Activated naive CD8-positive, alpha-beta T cell treated with anti-CD3 and anti-CD28 coated beads for 36 hours (primary cell): ENCODE measurements at places on chromosomes 3 and 15.

DNA sequence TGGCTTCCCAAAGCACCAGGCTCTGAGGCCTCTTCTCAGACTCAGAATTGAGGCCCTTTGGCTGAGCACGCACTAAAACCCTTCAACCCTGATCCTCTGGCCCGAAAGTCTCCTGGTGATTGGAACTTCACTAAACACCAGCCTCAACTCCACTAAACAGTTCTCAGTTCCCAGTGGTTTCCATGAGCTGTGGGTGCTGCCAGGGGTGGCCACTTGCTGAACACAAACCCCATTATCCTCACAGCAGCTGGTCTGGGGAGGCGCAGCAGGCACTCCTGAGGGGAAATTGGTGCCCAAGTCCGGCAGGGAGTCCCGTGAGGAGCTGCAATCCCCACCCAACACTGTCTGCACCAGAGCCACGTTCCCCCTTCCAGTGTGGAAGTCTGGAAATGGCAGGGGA, 3.8 kb upstream of the CLK3 start:
- H3K4me1 ChIP-seq, result peaks cover 16% of the 10 kb centered on the region
- no peak overlapping the region for H3K4me3 ChIP-seq
- H3K36me3 ChIP-seq, result peaks cover 6% of the 10 kb centered on the region
- H3K27me3 ChIP-seq, result no peaks in the 10 kb centered on the region

DNA sequence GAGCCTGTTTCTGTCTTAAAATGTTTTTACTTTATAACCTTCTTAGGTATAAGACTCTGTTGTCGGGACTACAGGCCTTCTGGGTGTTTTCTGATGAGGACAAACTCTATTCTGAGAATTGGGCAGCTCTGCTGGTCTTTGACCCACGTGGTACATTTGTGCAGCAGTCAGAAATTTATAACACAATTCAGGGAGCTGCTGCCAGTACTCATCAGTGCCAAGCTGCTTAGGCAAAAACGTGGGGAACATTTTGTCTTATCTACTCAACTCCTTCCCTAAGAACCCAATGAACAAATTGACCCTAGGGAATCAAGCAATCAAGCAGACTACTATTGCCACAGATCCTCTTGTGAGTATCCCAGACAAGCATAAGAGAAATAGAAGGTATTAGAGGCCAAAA, 180.7 kb upstream of the PDZRN3 start:
- H3K27ac ChIP-seq, result no peak overlapping the region
- H3K4me1 ChIP-seq, result no peaks in the 10 kb centered on the region
- no peaks in the 10 kb centered on the region for H3K36me3 ChIP-seq
- no peaks in the 10 kb centered on the region for H3K27me3 ChIP-seq

DNA sequence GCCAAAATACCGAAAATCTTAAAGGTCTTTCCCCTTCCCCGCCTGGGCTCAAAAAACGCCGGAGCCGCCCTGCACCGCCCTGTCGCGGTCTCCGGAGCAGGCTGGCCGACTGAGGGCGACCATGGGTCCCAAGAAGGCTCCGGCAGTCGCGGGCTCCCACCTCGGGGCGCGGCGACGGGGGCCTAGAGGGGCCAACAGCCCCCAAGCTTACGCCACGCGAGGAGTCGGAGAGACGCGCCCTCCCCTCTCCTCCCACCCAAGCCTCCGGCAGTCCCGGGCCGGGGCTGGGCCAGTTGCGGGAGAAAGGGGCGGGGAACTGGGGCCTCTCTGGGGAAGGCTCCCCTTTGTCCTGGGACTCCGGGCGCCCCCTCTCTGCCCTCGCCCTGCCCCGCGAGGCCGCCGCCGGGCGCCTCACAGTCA, 69.2 kb downstream of the GOLGA8B start:
- H3K4me1 ChIP-seq, result peaks cover 16% of the 10 kb centered on the region
- no peak overlapping the region for H3K27ac ChIP-seq
- peak overlapping the region; percentile 80 for H3K4me3 ChIP-seq
- H3K27me3 ChIP-seq, result peaks cover 69% of the 10 kb centered on the region
- DNase-seq, result peak; percentile 47

GRCh38 chr3:57556459-57557084, 498 bp downstream of the PDE12 start:
- peaks cover 36% of the 10 kb centered on the region for H3K4me1 ChIP-seq
- peak overlapping the region; percentile 98 for H3K4me3 ChIP-seq
- H3K27me3 ChIP-seq, result no peaks in the 10 kb centered on the region
- peak overlapping the region; percentile 99 for H3K27ac ChIP-seq
